Neural crest cell (in vitro differentiated cells): ENCODE measurements at places on chromosomes 1 and 21. TPM values are rescaled to one million over a fixed set of nuclear protein-coding genes. Genes with fewer than 3 reads are reported as not detected.

Gene C1QC
- total RNA-seq = not detected in 2 replicates

Gene CAPN9
- 2.0 and 4.0 TPM in 2 replicates for total RNA-seq

Gene WDR47
- 18.0 and 19.0 TPM in 2 replicates for total RNA-seq

- no peaks in the 10 kb centered on the region for H3K27me3 ChIP-seq
- no peaks in the 10 kb centered on the region for H3K4me1 ChIP-seq
- no peak overlapping the region for H3K27ac ChIP-seq
- H3K36me3 ChIP-seq = no peaks in the 10 kb centered on the region
Observed at GRCh38 chr1:97270508-97271307, 549.1 kb downstream of the PTBP2 start.

- no peaks in the 10 kb centered on the region for H3K27me3 ChIP-seq
- H3K27ac ChIP-seq = no peak overlapping the region
- H3K36me3 ChIP-seq = no peaks in the 10 kb centered on the region
- DNase-seq = no peak
Observed at GRCh38 chr1:173114346-173114745, 63.6 kb upstream of the TNFSF18 start.

GRCh38 chr1:21318714-21319159, 28.5 kb upstream of the ECE1 start:
- peaks cover 71% of the 10 kb centered on the region for H3K4me1 ChIP-seq
- no peaks in the 10 kb centered on the region for H3K27me3 ChIP-seq
- DNase-seq = no peak

- no peak overlapping the region for H3K27ac ChIP-seq
- peaks cover 21% of the 10 kb centered on the region for H3K27me3 ChIP-seq
- no peaks in the 10 kb centered on the region for H3K36me3 ChIP-seq
- peaks cover 14% of the 10 kb centered on the region for H3K4me1 ChIP-seq
- DNase-seq = peak; percentile 55
Observed at GRCh38 chr1:3283849-3284248, 170.6 kb upstream of the ARHGEF16 start.

- H3K27me3 ChIP-seq = no peaks in the 10 kb centered on the region
- no peak overlapping the region for H3K27ac ChIP-seq
- DNase-seq = no peak
- H3K4me1 ChIP-seq = peaks cover 24% of the 10 kb centered on the region
Observed at GRCh38 chr1:205590777-205591513, 40.9 kb downstream of the ELK4 start.

DNA sequence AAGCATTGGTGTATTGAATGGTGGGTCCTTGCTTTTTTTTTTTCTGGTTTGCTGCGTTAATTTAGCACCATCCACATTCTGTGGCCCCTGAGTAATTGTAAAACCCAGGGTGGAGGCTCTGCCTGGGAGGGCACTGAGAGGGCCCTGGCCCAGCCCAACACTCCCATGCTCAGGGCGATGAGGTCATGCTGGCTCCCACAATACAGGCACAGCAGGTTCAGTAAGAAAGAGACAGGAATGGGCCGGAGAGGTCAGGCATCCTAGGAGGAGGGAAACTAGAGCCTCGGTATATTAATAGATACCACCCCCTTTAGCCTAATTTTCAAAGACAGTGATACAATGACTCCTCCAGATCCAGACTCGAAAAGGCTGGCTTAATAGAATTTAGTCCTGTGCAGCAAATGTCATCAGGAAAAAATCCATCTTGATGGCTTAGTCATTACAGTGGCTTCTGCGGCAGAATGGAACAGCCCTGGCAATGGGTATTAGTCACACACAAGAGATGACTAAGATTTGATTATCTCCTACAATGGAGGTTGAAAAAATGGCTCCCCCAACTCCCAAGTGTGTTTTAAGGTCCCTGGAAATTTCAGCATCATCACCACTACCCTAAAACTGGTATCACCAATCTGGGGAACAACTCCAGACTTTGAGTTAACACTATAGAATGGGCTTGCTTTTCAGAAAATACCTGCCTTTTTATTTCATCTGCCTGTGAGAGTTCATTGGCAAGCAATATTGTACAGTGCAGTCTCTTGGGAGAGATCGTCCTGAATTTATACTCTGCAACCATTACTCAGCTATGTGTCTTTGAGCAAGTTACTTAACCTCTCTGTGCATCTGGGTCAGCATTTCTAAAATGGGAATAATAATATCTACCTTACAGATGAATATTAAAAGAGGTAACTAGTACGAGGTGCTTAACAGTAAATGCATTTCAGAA, 43.9 kb upstream of the LYST start:
- no peak for DNase-seq
- H3K36me3 ChIP-seq = no peaks in the 10 kb centered on the region
- H3K27ac ChIP-seq = peak overlapping the region; percentile 60

DNA sequence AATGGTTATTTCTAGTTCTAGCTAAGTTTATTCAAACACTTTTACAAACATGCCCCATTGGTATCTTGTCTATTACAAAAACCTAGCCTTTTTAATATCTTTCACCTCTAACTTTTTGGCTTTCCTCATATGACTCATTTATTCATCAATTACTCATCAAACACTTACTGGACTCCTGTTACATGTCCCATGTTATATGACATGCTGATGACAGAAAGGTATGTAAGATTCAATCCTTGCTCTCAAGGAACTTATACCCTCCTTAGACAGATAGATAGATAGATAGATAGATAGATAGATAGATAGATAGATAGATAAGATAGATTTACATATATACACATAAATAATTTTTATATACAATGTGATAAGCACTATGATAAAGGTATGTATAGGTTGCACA, 33.9 kb upstream of the INSL5 start:
- DNase-seq = no peak
- H3K4me3 ChIP-seq = no peak overlapping the region
- H3K27ac ChIP-seq = no peak overlapping the region
- H3K4me1 ChIP-seq = no peaks in the 10 kb centered on the region

- peaks cover 46% of the 10 kb centered on the region for H3K4me1 ChIP-seq
- peaks cover 7% of the 10 kb centered on the region for H3K27me3 ChIP-seq
- H3K36me3 ChIP-seq = no peaks in the 10 kb centered on the region
Observed at GRCh38 chr1:63773496-63773814, 362 bp upstream of the ROR1 start.

DNA sequence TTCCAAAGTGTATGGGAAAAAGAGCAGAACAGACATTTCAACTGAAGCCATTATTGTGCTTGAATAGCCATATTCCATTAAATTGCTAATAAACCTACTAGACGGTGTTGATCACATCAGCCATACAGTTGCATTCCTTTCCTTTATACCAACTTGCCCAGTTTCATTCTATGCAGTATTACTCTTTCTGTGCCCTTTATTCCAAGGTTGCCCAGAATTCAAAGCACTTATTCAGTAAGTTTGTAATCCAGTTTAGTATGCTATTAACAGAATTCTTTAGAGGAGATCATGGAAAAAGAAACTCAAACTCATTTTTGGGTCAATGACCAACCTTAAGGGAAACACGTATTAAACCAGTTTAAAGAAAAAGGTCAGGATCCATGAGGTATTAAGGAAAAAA, 89.5 kb downstream of the DDAH1 start:
- no peak overlapping the region for H3K27ac ChIP-seq
- H3K4me3 ChIP-seq = no peak overlapping the region
- no peak for DNase-seq
- H3K36me3 ChIP-seq = no peaks in the 10 kb centered on the region
- no peaks in the 10 kb centered on the region for H3K27me3 ChIP-seq

- H3K4me1 ChIP-seq = peaks cover 5% of the 10 kb centered on the region
- peak; percentile 23 for DNase-seq
- H3K27me3 ChIP-seq = peaks cover 53% of the 10 kb centered on the region
- H3K27ac ChIP-seq = no peak overlapping the region
- peak overlapping the region; percentile 86 for H3K4me3 ChIP-seq
- peaks cover 4% of the 10 kb centered on the region for H3K36me3 ChIP-seq
Observed at GRCh38 chr1:226223786-226224244, 351 bp downstream of the MIXL1 start.

- H3K4me3 ChIP-seq = no peak overlapping the region
- peaks cover 7% of the 10 kb centered on the region for H3K4me1 ChIP-seq
- no peak overlapping the region for H3K27ac ChIP-seq
- peaks cover 9% of the 10 kb centered on the region for H3K36me3 ChIP-seq
Observed at GRCh38 chr21:26834181-26834905, 10.9 kb downstream of the ADAMTS1 start.

DNA sequence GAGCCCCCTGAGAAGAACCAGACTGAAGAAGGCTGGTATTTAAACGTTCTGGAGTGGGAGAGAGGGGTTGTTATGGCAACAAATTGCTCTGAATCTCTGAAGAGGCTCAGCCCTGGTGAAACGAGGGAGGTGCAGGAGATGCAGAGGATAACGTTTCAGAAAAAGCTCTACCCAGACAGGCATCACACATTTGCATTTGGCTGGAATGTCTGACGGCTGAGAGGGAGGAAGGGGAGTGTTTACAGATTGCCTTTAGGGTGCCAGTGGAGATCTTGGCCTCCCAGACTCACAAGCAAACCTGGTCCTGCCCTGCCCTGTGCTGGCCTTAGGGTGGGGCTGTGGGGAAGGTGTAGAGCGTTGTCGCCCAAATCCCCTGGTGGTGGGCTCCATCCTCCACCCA, 169.0 kb upstream of the AJAP1 start:
- no peak overlapping the region for H3K4me3 ChIP-seq
- peaks cover 1% of the 10 kb centered on the region for H3K27me3 ChIP-seq
- peaks cover 5% of the 10 kb centered on the region for H3K4me1 ChIP-seq

GRCh38 chr21:33951276-33952178, 35.9 kb upstream of the ATP5PO start:
- H3K4me1 ChIP-seq = peaks cover 30% of the 10 kb centered on the region
- no peak overlapping the region for H3K27ac ChIP-seq

DNA sequence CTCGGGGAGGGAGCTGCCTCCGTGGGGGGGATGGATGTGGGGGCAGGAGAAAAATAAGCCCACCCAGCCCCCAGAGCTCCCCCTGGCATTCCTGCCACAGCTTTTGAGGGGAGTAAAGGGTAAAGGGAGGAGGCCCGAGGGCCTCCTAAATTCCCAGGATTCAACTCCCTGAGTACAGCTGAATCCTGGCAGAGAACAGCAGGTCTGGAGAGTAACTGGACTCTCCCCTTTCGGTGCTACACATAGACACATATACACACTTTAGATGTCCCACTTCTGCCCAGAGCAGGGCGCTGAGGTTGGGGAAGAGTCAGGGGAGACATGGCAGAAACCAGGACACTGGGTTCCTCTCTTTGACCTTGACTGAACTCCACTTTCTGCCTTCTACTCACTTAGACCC, 3.0 kb downstream of the KIRREL1 start:
- H3K27me3 ChIP-seq = peaks cover 2% of the 10 kb centered on the region
- H3K4me1 ChIP-seq = peaks cover 64% of the 10 kb centered on the region
- H3K36me3 ChIP-seq = no peaks in the 10 kb centered on the region
- H3K4me3 ChIP-seq = no peak overlapping the region
